ENCODE measurements at places on chromosomes 1 and 21. TPM values are rescaled to one million over a fixed set of nuclear protein-coding genes. Genes with fewer than 3 reads are reported as not detected.

The TCHHL1 gene
- not detected for polyA plus RNA-seq

The SH3BGR gene
- 193 TPM for polyA plus RNA-seq

The RSRP1 gene
- polyA plus RNA-seq = 19.3 TPM

The LRRC53 gene
- polyA plus RNA-seq = not detected

GRCh38 chr1:171484760-171485374 is 463 bp upstream of the PRRC2C start:
- DNase-seq = no peak

DNA sequence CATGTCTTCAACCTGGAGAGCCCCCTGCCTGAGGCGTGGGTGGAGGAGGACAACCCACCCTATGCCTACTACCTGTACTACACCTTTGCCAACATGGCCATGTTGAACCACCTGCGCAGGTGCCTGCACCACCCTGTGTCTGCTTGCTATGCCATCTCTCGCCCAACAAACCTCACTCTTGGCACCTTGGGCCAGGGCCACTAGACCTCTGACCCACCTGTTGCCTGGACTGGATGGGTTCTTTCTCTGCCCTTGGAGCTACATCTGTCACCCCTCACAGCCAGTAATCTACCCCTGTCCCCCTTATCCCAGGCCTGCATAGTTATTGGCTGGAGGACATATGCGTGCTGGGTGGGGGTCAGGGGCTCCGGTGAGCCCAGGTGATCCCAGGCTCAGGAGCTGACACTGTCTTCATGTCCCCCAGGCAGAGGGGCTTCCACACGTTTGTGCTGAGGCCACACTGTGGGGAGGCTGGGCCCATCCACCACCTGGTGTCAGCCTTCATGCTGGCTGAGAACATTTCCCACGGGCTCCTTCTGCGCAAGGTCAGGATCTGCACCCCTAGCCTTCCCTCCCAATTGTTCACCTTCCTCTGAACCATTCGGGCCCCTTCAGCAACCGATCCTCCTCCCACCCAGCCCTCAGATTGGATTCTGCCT is 9.9 kb downstream of the AMPD2 start:
- DNase-seq = no peak

DNA sequence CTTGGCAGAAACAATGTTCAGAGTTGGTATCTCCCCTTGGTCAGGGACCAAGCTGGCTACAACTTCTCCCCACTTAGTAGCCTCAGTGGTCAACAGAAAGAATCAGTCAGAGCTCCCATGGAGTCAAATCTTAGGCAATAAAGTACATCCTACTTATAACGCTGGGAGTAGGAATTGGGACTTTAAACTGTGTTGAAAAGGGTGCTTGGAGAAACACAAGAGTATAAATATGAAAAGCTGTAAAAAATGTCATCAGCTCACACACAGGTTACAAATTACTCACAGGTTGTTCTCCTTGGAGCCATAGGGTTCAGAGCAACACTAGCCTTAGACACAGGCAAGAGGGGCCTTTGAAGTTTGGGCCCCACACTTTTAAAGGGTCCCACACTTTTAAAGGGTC is 67.4 kb downstream of the WLS start:
- no peak for DNase-seq

GRCh38 chr1:214296860-214297745 is 16.1 kb downstream of the SMYD2 start:
- DNase-seq = no peak

DNA sequence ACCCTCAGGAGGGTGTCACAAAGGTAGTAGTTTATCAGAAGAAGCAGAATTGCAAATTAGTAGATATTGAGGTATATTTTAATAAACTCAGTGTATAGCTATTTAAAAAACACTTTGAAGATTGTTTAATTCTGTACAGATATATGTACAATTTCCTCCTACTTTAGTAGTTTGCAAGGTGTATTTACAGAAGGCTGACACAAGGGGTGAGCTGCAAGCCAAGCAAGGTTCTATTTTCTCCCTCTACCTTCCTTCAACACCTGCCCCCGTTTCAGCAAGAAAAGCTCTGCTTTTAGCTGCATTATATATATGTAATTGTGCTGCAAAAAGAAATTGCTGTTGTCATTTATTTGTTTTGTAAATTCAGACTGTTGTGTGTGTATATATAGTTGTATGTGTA is 674.2 kb upstream of the PKN2 start:
- DNase-seq = no peak

DNA sequence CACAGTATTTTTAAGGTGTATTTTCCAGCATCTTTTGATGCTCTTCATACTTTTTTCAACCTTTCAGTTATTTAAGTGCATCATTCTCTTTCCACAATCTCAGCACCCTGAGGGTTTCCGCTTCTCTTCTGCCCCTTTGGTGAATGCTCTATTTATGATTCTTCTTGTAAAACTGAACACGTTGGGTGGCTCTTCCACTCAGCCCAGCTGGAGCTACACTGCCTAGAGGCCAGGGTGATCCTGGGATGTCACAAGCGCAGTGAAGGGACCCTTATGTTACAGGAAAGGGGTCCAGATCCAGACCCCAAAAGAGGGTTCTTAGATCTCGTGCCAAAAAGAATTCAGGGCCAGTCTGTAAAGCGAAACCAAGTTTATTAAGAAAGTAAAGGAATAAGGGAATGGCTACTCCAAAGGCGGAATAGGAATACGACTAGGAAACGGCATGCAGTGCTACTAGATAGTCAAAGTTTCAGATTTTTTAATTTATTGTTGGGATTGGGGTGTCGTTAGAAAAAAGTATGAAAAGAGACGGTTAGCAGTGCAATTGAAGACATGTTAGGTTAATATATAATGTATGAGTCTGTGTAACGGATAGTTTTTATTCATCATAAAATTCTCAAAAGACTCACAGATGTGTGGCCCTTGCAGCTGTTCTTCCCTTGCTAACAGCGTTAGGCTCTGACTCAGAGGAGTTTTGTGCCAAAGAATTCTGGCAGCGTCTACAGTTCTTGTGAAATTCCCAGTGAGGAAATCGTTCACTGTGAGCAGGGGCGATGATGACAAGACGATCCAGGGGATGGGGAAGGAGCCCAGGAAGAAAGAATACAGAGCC is 14.4 kb upstream of the ERVH48-1 start:
- peak; percentile 80 for DNase-seq

GRCh38 chr1:167446966-167447365 is 71.4 kb downstream of the CD247 start:
- DNase-seq = no peak

DNA sequence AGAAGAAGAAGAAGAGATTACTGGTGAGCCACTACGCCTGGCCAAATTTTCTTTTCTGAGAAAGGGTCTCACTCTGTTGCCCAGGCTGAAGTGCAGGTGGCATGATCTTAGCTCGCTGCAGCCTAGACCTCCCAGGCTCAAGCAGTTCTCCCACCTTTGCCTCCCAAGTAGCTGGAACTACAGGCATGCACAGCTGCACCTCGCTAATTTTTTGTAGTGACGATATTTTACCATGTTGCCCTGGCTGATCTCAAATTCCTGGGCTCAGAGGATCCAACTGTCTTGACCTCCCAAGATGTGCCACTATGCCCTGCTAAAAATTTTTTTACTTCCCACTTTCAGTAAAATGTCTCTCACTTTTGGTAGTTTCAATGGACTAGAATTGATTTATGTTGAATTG is 24.4 kb downstream of the TMEM200B start:
- no peak for DNase-seq

- no peak for DNase-seq
These were observed 42.6 kb downstream of the F13B start for GRCh38 chr1:197024460-197024859.

DNA sequence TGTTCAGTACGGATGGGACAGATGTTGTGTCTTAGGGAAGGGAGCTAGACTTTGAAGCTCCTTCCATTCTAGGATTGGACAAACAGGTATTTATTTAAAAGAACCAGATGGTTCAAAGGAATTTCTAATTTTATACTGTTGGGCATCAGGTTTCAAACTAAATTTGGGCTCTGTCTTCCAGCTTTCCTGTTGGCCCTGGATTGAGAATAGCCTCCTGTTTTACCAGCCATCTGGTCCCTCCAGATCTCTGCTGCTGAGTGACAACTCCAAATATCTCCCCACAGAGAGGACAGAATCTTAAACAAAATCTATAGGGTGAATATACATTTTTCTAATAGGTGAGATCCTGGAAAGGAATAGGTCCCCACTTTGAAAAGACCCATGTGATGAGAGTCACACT is 52.5 kb upstream of the CNIH3 start:
- no peak for DNase-seq

DNA sequence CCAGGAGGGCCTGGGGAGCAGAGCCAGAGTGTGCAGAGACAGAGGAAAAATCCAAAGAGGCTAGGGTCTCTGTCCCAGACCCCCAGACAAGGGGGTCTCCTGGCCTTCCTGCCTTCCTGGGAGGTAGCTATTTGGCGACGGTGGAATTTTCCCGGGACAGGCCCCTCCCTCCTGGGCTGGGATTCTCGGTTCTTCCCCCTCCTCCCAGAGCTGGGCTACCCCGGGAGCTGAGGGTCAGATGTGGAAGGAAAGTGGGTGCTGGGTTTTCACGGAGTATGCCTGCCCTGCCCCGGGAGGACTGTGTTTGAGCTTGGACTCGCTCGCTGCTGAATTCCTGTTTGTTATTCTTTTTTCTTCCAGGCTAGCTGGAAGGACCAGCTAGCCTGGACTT is 759 bp downstream of the AMPD2 start:
- DNase-seq = no peak
